ENCODE measurements at places on chromosomes 12 and 14.

DNA sequence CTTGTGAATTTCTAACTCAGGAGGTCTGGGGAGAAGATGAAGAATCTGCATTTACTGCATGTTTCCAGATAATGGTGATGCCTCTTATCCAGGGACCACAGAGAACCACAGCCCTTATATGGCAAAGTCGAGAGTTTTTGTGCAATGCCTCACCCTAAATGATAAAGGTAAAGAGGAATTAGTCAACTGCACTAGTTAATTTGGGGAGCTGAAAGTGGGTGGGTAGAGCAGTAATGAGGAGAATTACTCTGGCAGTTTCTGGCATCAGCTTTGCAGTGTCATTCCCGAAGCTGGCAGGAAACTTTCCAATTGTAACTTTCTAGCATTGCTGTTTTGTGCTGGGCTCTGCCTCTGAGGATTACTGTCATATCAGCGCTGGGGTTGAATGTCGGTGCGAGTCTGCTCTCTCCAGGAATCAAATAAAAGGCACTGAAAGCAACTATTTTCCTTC is 10.3 kb downstream of the EGLN3 start:
- DNase-seq, result no peak

DNA sequence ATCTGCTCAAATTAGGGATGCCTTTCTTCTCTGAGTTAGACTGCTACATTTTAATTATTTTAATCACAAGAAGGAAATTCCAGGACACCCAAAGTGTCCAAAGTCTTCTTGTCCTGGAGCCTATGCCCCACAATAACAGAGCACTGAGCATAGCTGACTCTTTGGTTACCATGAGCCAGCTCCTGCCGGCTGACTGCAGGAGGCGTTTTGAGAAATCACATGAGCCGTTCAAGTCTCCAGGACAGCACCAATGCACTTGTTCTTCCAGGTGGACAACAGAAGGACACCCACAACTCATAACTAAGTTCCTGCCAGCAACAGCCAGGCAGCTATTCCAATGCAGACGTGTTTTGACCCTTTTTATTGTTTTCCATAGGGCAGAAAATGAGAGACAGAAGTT is 46.0 kb upstream of the SRSF5 start:
- DNase-seq, result no peak

- DNase-seq, result no peak
These were observed 101.5 kb upstream of the PCED1B start for GRCh38 chr12:46977871-46978375.

- DNase-seq, result peak; percentile 72
These were observed 1.8 kb upstream of the ZBTB39 start for GRCh38 chr12:57008178-57008577.

- no peak for DNase-seq
These were observed 9.6 kb upstream of the TMEM30B start for GRCh38 chr14:61290701-61291100.

- DNase-seq, result no peak
These were observed 152.4 kb upstream of the PWP1 start for GRCh38 chr12:107533218-107533617.

DNA sequence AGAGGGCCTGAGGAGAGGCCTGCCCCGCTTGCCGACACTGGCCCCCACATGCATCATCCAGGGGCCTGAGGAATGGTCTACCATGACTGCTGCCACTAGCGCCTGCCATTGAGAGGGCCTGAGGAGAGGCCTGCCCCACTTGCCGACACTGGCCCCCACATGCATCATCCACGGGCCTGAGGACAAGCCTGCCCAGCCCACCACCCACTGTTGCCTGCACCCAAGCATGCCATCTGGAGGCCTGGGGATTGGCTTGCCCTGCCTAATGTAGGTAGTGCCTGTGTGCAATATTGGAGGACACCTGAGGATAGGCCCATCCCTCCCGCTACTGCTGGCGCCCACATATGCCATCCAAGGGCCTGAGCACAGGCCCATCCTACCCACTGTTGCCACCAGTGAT is 24.4 kb downstream of the CYP46A1 start:
- no peak for DNase-seq

- no peak for DNase-seq
These were observed 187.0 kb upstream of the C14orf180 start for GRCh38 chr14:104392396-104393198.

DNA sequence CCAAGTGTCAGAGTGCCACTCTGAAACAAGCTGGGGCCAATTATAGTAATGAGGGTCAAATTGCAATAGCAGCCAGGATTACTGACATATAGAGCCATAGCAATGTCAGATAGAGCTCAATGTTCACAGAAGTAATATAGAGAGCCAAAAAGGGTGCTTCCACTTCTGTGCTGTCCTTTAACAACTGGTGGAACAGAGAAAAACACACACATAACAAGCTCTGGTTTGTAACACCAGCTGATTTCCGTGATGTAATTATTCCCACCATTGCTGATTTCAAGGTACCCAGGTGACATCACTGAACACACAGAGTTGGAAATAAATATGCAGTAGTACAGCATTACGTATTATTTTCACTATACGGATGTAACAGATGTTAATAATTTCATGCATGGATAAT is 3.0 kb upstream of the CLEC2B start:
- no peak for DNase-seq

- no peak for DNase-seq
These were observed 179.7 kb upstream of the PLXNC1 start for GRCh38 chr12:93968536-93969285.

DNA sequence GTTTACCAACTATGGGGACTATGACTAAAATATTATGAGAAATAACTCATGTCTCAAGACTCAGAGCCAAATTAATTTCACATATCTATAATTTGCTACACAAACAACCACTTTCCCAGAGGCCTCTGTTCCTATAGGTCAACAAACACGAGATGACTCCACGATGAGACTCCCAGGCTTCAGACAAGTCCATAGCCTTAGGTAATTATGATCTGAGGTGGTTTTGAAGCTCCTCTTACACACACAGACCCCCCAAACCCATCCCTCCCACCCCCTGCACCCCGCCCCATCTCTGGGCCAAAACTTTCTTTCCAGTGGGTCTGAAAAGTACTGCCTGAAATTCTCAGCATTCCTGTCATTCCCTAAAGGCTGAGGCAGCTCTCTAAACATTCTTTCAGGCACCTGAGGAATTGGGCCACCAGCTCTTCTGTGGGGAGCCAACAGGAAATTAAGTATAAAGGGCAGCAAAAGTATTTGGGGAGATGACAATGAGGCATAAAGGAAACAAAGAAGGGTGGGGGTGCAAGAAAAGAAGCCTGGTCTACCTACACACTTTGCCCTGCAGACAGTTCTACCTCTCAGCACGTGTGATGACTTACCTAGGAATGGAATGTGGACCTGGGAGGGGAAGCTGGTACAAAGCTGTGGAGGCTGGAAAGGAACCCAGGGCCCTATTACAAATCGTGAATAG is 143.6 kb downstream of the PAWR start:
- DNase-seq, result no peak

DNA sequence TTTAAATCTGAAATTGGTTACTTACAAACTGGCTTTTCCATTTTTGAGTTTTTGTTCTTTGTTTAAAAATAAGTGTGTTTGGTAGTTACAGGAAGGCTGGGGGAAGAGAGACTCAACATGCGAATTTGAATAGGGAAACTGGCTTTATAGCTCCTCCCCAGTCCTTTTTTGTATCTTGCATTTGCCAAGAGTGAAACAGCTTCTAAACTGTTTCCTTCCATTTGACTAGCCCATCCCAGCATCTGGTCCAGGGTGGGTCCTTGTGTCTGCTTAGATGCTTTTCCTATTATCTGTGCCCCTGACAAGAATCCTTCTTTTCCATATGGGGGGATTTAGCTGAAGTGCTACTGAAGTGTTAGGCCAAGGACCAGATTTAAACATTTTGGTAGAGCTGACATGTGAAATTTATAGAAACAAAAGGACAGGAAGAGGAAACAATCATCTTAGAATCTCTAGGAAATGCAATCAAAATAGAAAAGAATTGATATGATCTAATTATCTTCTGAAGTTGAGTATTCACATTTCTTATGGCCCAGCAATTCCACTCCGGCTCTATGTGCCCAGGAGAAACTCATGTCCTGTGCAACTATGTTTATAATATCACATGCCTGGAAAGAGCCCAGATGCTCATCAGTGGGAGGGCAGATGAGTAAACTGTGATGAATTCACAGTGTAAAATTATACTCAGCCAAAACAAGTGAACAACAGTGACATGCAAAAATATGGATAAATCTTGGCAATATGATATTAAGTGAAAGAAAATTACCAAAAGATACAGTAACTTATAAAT is 7.4 kb downstream of the SMOC1 start:
- DNase-seq, result no peak

GRCh38 chr14:42013559-42013958 is 406.9 kb downstream of the LRFN5 start:
- DNase-seq, result no peak

GRCh38 chr12:8078398-8078797 is 3.7 kb upstream of the NECAP1 start:
- DNase-seq, result no peak

- no peak for DNase-seq
These were observed 20.7 kb upstream of the TMEM106C start for GRCh38 chr12:47942614-47943225.

GRCh38 chr12:82648259-82648909 is 38.3 kb upstream of the TMTC2 start:
- no peak for DNase-seq

DNA sequence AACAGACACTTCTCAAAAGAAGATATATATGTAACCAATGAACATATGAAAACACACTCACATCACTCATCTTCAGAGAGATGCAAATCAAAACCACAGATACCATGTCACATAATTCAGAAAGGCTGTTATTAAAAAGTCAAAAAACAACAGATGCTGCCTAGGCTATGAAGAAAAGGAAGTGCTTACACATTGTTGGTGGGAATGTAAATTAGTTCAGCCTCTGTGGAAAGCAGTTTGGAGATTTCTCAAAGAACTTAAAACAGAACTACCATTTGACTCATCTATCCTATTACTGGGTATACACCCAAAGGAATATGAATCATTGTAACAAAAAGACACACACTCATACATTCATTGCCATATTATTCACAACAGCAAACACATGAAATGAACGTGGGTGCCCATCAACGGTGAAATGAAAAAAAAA is 35.1 kb downstream of the EIF2S3B start:
- no peak for DNase-seq

DNA sequence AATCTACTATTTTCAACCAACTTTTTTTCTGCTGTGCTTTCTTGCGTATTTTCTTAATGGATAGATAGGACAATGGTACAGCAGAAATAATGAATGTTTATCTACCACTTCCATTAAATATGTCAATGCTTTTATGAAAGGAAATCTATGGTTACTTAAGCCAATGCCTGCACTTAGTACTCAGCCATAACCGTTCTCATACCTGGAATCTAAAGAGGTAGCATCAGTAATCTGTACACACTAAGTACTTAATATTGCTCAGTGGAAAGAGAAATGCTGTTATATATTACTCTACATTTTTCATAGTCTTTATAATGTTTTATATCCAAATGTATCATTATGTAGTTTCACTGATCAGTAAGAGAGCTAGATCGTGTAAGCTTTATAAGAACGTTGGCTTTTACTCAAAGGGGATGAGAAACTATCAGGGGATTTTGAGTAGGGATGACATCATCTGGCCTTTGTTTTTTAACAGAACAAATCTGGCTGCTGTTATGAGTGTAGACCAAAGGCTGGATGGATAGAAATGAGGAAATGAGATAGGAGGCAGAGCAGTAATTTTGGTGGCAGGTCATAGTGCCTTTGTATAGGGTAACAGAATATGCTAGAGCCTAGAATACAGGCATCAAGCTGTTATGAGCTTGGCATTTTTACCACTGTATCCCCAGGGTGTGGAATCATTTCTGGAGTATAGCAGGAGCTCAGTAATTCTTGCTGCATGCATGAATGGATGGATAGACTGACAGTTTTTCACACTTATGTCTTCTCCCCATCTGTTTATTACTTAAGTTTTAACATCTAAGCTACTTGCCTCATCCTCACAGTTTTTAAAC is 34.0 kb downstream of the ALG10B start:
- no peak for DNase-seq

DNA sequence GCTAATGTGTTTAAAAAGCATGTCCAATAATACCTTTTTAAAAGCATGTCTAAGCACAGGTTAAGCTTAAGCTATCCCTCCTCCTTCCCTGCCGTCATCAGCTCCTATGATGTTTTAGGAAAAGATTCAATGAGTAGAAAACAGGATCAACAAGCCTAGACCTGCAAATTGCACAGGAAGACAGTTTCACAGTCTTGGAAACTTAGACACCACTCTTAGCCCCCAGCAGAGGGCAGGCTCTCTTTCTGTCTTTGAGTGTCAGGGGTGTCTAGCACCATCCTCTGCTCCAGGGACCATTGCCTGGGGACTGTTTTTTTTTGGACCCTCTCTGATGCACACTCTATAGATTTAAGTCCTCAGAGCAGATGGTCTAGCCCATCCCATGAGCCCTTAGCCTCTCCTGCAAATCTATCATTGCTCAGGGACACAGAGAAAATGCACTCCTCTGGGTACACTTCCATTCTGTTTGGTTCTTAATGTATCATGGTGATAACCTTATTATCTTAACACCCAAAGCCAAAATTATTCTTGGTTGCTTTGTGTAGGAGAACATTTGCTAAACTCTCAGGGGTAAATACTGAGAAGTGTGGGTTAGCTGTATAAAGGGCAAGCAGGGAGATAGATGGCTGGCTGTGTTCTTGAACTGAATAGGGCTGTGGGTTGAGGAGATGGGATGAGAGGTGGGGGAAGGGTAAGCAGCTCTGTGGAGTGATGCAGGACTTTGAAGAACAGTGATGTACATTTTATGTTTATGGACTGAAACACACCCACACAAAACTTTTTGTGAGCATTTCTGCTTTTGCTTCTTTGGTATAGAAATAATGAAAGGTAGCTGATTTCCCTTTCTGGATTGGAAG is 259.9 kb upstream of the DDHD1 start:
- DNase-seq, result peak; percentile 9

DNA sequence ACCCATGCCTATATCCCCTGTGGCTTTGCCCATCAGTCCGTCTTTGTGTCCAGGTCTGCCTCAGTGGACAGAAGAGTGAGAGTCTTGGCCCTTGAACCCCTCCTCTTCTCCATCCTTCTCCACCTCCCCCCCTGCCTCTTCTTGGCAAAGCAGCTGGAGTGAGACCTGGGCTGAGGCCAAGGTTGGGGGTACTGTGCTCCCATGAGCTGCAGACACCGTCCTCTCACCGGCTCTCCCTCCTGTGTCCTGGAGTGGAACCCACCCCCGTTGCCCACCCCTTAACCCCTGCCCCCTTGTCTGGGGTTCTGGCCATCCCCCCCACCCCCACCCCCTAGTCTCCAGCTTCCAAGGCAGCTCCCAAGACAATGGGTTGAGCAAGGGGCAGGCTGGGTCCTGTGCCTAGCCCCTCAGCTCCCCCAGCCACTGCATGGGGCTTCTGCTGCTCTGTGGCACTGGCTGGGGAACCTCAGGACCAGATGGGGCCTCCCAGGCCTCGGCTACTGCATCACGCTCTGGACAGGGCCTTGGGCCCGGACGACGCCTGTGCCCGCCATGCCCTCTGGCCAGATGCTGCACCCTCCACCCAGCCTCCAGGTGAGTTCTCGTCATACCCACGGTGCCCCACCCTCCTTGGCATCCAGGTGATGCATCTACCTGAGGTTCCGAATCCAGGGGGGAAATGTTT is 35.7 kb downstream of the RTL1 start:
- DNase-seq, result no peak
